Tibial nerve (tissue), 4 donors: ENCODE measurements at places on chromosomes 16 and 17. TPM values are rescaled to one million over a fixed set of nuclear protein-coding genes. Genes with fewer than 3 reads are reported as not detected.
A peak's percentile ranks its signal among the peaks of the same experiment; 100 is the strongest.

Gene CBFA2T3
- 2.4 TPM for total RNA-seq

Gene CTRB1
- 1.0 TPM for total RNA-seq

Gene SMPD3
- 0.66 TPM for total RNA-seq

- no peak for DNase-seq
- no peaks in the 10 kb centered on the region for H3K36me3 ChIP-seq
- no peak overlapping the region for H3K4me3 ChIP-seq
Observed at GRCh38 chr16:72942021-72942420, 105.9 kb downstream of the ZFHX3 start.

Gene OR1F1
- not detected for total RNA-seq

DNA sequence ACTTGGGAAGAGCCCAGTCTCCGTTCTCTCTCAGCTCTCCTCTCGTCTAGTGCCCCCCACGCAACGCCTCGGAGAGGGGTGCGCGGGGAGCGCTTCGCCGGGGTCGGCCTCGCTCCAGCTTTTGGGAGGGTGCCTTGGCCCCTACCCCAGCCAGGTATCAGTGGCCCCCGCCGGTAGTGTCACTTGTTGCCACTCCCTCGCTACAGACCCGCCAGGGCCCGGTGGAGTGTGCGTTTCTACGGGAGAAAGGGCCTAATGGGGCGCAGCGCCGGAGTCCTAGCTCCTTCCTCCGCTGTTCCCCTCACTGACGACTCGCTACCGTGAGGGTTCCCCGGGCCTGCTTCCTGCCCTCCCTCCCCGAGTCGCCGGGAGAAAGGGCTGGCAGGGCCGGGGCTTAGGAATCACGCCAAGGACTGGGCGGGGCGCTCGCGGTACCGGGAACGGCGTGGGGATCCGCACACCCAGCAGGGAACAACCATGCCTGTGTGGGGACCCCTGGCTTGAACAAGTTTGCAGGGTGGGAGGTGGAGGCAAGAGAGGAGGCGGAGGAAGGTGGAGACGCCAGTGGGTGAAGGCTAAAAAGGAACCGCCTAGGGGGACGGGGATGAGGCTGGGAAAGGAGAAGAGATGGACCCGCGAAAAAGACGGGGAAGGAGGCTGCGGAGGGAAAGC, 997 bp upstream of the CDH11 start:
- no peaks in the 10 kb centered on the region for H3K36me3 ChIP-seq
- peak overlapping the region; percentile 77 for H3K27ac ChIP-seq
- H3K4me1 ChIP-seq, result no peaks in the 10 kb centered on the region
- peak overlapping the region; percentile 79 for H3K4me3 ChIP-seq
